NCI-H2107 (cell line): ENCODE measurements at places on chromosomes 12 and 14.

GRCh38 chr14:96648506-96649326 is 146.5 kb downstream of the PAPOLA start:
- no peak for DNase-seq

- DNase-seq, result no peak
These were observed 465.5 kb upstream of the ATP2B1 start for GRCh38 chr12:90174198-90174510.

- no peak for DNase-seq
These were observed 17.4 kb upstream of the IGF1 start for GRCh38 chr12:102497743-102498142.

DNA sequence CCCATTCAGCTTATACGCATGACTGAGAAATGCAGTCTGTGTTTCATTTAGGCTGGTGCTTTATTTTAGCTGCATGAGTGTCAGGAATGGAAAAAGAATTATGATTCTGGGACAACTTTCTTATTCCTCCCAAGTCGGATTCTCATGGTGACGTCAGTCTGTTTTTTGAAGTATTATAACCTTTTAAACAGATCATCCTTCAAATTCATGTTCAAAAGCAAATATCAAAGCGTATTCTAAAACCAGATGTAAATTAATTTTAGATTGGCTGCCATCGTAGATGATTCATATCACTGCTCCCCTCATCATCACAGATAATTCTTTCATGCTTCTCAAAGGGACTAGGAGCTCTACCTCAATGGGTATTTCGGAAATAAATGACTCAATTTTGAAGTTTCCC is 15.0 kb downstream of the FNTB start:
- DNase-seq, result no peak

DNA sequence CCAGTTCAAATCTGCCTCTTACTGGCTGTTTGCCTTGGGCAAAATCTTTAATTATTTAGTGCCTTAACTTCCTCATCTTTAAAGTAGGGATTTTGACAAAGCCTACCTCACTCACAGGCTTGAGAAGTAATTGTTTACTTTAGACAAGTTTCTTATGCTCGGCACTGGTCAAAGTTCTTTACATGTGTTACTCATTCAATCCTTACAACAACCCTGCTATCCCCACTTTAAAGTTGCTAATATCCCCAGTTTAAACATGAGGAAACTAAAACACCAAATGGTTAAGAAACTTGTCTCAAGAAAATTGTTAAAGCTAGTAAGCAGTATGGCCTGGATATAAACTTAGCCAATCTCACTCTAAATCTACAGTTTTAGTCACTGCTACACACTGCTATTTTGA is 204.0 kb upstream of the AVPR1A start:
- no peak for DNase-seq
